ENCODE measurements at places on chromosomes 7 and 10. TPM values are rescaled to one million over a fixed set of nuclear protein-coding genes. Genes with fewer than 3 reads are reported as not detected.

DNA sequence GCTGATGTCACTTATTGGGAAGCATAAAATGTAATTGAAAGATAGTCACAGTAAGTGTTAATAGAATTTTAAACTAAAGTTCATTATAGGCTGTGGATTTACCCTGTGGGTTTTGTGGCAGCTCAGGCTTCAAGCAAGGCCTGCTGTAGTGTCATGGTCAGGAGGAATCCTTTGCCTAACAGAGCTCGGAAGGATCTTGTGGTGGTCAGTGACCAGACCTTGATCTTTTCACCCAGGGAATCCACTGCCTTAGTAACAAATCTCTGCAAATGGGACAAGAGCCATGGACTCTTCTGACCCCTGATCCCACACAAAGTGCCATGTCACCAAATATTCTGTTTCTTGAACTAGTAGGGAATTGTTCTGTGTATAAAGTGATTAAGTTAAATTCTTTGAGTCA, 20.6 kb upstream of the HDAC9 start:
- DNase-seq = no peak

- DNase-seq = peak; percentile 69
These were observed 10.0 kb downstream of the SFTPD start for GRCh38 chr10:79938728-79939406.

DNA sequence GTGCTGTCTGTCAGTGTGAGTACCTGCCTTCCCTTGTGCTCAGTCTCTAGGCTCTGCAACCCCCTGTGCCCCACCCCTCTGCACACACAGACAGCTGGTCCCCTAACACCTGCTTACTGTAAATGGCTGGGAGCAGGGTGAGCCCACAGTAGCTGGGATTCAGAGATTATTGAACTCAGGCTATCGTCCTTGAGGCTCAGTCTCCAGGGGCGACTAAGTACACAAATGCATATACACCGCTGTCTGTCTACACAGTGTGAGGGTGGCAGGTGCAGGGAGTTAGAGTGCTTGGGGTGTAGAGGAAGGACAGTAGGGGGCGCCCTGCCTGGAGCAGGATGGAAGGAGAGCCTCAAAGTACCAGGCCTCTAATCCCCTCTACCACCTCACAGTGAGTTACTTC, 12.9 kb downstream of the UPP1 start:
- DNase-seq = no peak

Gene VOPP1
- total RNA-seq = 438 TPM

- no peak for DNase-seq
These were observed 336.2 kb downstream of the PAXIP1 start for GRCh38 chr7:154666768-154667167.

- DNase-seq = no peak
These were observed 832 bp downstream of the XRCC2 start for GRCh38 chr7:152674860-152675758.
